ENCODE measurements at places on chromosomes 6 and 20.

DNA sequence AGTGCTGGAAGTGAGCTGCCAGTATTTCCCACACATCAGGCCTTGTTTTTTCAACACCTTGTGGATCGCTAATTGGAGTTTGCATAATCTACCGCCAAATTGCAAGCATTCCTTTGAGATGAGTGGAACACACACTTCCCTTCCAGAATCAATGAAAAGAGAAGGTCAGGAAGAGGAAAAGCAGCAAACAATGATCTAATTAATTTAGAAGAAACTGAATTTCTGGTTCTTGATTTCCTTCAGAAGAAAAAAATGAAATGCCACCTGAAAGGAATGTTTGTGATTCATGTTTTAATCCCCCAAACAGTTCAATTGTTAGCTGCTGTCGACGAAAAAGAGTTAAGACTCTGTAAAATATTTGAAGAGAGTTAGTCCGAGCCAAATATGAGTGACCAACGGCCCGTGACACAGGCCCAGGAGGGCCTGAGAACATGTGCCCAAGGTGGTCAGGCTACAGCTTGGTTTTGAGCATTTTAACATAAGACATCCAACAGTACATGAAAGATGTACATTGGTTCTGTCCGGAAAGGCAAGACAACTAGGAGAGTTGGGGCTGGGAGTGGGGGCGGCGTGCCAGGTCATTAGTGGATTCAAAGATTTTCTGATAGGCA lies 182.3 kb downstream of the MTFR2 start:
- no peak for DNase-seq

DNA sequence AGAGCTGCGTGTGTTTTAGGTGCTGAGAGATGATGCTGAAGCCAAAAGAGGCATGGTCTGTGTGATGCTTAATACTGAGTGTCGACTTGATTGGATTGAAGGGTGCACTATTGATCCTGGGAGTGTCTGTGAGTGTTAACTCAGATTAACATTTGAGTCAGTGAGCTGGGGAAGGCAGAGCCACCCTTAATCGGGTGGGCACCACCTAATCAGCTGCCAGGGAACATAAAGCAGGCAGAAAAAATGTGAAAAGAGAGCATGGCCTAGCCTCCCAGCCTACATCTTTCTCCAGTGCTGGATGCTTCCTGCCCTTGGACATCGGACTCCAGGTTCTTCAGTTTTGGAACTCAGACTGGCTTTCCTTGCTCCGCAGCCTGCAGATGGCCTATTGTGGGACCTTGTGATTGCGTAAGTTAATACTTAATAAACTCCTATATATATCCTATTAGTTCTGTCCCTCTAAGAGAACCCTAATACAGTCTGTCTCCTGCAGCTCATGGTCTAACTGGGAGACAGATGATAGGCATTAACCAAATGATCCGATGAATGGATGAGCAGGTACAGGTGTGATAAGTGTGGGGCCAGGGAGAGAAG lies 91.6 kb downstream of the TFAP2C start:
- DNase-seq, result no peak

GRCh38 chr6:153957394-153957793 lies 81.6 kb upstream of the OPRM1 start:
- DNase-seq, result peak; percentile 57

DNA sequence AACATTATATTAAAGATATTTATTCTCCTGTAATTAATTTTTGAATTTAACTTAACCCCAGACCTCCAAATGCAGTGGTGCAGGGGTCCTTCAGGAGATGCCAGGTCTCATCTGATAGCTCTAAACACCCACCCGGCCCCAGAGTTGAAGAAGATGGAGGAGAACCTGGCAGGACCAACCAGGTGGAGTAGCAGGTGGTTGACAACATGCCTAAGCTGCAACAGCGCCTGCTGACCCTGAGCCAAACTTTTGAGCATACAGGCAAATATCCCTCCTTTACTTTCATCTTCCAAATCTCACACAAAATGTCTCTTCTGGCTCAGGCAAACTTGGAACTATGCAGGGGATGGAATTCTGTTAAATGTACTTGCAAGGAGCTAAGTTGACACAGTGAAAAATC lies 145.3 kb upstream of the TCF21 start:
- DNase-seq, result no peak

GRCh38 chr20:45487231-45487635 lies 17.7 kb downstream of the WFDC2 start:
- no peak for DNase-seq

GRCh38 chr6:27479319-27480182 lies 6.6 kb upstream of the ZNF184 start:
- peak; percentile 69 for DNase-seq

DNA sequence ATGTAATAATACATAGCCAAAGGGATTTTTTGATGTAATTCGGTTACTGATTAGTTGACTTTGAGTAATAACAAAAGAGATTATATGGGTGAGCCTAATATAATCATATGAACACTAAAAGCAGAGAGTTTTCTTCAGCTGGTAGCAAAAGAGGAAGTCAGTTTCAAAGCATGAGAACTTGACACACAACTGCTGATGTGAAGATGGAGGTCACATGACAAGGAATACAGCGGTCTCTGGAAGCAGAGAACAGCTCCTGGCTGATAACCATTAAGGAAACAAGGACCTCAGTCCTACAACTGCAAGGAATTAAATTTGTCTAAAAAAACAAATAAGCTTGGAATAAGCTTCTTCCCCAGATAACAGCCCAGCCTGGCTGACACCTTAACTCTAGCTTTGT lies 154.5 kb upstream of the PRND start:
- no peak for DNase-seq

- no peak for DNase-seq
Observed at GRCh38 chr6:54624779-54625178, 221.8 kb upstream of the FAM83B start.

- no peak for DNase-seq
Observed at GRCh38 chr20:58213121-58213520, 15.3 kb downstream of the ANKRD60 start.

- no peak for DNase-seq
Observed at GRCh38 chr20:15917283-15917682, 656.0 kb downstream of the KIF16B start.

DNA sequence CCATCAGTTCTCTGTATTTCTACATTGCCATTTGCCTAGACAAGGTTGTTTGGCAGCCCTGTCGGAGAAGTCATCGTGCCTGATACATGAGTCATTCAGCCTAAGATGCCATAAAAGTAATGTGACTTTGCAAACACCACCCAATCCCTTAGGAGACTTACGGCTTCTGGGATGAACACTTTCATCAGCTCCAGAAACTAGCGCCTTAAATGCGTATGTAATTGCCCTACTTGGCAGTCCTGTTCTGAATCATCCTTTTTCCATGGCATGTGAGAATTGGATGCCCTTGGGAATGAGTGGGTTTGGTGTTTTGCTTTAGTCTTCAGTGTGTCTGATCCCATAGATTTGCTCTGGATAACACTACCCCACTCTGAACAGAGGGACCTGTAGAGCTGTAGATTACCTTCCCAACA lies 158.5 kb downstream of the SASH1 start:
- DNase-seq, result no peak

DNA sequence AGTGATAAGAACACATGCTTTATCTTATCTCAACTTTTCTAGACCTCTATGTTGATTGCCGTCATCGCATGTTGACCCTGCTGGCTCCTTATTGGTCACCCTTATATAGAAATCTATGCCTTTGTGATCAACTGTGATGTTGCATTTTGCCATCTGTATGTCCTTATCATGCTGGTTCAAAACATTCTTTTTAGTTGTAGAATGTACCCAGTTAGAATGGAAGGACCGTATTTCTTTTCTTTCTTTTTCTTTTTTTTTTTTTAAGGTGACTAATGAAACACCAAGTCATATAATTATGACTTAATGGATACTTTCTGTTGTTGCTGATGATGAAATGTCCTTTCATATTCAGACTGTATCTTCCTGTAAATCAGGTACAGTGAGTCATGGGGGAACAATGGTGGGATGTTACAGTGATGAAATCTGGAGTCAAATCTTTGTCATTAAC lies 145.9 kb upstream of the CITED2 start:
- no peak for DNase-seq

DNA sequence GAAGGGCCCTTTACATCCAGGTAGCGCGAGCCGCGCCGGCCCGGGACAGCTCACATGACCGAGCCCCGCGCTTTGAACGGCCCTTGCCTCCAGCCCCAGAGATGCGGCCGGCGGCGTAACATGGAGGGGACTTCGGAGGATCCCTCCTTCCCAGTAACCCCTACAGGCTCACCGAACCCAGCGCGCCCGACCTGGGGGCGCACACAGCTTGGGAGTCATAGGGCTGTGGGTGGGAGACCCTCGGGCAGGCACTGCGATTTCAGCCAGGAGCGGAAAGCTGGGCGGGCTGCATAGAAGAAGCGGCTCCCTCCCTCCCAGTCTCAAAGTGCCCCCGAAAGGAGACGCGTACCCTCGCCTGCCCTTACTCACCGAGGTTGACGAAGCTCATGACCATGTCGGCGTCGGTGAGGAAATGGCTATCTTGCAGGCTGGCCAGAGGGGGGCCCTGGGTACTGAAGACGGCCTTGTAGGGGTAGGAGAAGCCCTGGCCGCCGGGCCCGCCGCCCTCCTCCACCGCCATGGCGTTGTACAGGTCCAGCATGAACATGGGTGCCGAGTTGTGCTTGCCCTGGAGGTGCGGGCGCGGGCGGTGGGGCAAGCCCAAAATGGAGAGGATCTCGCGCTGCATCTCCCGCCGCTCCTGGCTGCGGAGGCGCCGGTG lies 975 bp downstream of the BMP7 start:
- DNase-seq, result no peak

DNA sequence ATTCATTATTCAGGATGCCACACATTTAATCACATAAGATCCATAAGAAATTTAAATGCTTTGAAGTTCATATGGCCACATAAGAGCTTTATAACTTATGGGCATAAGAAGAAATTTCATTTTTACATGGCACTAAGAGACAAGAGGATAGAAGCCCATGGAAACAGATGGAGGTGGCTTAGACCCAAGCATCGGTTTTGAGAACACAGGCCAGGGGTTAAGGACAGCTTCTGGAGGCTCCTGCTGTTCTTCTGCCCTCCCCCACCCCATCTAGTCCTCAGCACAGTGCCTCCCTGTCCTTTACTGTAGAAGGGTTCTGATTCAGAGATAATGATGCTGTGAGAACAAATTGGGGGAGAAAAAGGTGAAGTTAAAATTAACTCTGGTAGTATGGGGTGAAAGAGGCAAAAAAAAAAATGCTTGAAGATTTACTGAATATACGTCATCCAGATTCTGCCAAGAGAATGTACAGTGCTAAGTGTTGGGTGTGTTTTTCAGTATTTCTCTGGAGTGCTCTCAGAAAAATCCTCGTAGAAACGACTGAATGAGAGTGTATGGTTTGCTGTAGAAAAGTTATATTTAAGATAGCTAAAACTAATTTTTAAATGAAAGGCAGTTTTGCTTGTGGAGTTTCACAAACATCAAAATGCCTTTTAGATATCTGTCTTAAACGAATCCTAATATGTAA lies 539.7 kb downstream of the QKI start:
- no peak for DNase-seq

DNA sequence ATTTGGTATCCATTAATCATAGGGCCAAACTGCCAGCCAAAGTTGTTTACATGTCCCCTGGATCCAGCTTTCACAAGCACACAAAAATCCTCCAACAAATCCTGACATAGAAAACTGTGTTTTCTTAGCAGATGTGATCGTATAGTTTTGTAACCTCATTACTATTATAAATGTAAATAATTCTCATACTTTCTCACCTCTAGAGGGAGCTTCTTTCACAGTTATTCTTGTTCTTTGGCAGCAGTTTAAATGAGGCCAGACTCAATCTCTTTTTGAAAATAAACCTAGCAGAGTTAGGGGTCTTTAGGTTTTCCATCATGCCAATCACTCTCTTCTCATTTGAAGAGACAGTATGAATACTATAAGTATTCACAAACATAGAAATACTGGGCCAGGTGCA lies 17.0 kb upstream of the ZNF318 start:
- DNase-seq, result no peak

GRCh38 chr20:38057351-38057972 lies 23.9 kb downstream of the RPRD1B start:
- no peak for DNase-seq

DNA sequence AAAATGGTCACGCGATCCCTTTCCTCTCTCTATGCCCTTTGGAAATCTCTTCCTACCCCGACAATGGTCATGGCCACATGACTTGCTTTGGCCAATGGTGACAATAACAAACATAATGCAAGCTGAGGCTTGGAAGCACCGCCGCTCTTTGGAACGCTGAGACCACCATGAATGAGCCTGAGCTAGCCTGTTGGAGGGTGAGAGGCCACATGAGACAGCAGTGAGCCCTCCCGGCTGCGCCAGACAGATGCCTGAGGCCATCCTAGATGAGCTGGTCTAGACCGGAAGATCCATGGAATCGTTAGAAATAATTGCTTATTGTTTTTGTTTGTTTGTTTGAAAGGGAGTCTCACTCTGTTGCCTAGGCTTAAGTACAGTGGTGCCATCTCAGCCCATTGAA lies 64.2 kb downstream of the STK35 start:
- DNase-seq, result no peak

DNA sequence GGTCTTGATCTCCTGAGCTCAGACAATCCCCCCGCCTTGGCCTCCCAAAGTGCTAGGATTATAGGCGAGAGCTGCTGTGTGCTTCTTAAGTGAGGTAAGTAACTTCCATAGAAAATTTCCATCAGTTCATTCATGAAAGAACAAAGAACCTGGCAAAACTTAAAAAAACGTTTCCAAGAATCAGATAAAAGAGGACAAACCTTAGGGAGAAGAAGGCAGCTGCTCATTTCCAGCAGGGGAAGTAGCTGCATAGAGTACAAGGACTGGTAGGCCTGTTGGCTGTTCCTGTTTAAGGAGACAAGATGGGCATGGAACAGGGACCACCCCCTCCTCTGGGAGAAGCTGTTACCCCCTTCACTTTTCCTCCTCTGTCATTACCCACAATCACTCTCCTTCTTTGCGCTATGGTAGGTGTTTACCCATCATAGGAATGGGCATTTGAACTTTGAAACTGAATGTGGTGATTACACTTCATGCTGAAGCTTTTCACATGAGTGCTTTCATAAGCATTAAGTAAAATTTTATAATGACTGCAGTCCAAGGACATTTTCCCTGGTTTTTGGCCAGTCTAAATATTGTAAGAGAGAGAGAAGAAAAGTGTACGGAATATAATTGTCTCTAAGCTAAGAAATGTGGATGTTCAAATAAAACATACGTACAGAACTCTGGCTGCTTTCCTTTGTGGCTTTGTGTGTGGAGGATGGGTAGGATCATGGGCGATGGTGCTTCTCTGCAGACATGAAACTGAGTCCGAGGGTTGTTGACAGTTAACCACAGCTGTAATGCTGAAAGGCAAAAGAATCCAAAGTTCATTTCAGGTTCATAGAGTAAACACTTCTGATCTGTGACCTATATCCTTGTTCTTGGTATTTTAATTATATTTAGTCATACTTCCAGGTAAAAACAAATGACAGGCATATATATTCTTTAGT lies 56.4 kb downstream of the CCN2 start:
- DNase-seq, result no peak

GRCh38 chr6:156848533-156848932 lies 71.4 kb downstream of the ARID1B start:
- DNase-seq, result no peak

GRCh38 chr20:41111578-41111951 lies 25.8 kb upstream of the PLCG1 start:
- DNase-seq, result no peak

Data from GM12864 (cell line).